ENCODE measurements at places on chromosomes 2 and 18. TPM values are rescaled to one million over a fixed set of nuclear protein-coding genes. Genes with fewer than 3 reads are reported as not detected.
A peak's percentile ranks its signal among the peaks of the same experiment; 100 is the strongest.

Gene GPBAR1
- 3.0 TPM for total RNA-seq

Gene VWC2L
- total RNA-seq, result not detected

Gene ZNF892
- 1.9 TPM for total RNA-seq

Gene COL4A4
- 2.0 TPM for total RNA-seq

Gene PDE1A
- total RNA-seq, result 4.0 TPM

Gene ZAP70
- total RNA-seq, result 2.9 TPM

Gene NTSR2
- total RNA-seq, result not detected

Gene COL5A2
- total RNA-seq, result 8.0 TPM

Gene SERPINB13
- total RNA-seq, result not detected

Gene GYPC
- 20.5 TPM for total RNA-seq

Gene INSIG2
- total RNA-seq, result 20.6 TPM

DNA sequence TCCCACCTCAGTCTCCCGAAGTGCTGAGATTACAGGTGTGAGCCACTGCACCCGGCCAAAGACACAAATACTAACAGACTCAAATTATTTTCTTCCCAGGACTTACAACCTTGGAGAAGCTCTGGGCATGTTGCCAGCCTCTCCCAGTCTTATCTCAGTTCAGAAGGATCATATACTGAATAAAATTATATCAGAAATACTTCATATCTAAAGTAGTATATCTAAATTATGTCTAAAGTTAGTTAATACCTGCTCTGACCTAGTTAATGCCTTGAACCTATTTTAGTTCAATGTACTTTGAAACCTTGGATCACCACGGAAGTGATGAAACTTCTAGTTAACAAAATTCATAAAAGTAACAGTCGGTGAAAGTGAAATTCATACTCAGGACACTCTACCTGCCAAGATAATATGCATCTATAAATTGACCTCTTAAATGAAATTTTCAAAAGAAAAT is 34.4 kb upstream of the CYBRD1 start:
- peak; percentile 75 for DNase-seq

DNA sequence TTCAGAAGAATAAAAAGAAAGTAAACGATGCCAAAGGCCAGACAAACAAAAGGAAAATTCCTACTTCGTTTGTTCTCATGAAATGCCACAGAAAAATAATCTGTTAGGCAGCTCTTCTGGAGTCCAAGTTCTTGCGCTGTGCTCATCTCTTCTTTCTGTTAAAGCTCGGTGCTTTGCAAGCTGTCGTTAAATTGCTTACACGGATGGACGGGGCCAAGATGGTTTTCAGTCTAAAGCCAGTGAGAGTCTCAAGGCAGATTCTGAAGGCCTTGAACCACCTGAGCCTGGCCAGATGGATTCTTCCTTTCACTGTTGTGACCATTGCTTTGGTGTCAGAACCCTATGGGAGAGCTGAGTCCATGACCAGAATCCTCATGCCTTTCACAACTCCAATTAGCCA is 97.6 kb upstream of the RMDN2 start:
- DNase-seq, result no peak

- DNase-seq, result peak; percentile 18
Observed at GRCh38 chr18:26103579-26103978, 13.2 kb upstream of the SS18 start.

GRCh38 chr18:45324495-45325113 is 290.7 kb upstream of the SLC14A2 start:
- peak; percentile 5 for DNase-seq

DNA sequence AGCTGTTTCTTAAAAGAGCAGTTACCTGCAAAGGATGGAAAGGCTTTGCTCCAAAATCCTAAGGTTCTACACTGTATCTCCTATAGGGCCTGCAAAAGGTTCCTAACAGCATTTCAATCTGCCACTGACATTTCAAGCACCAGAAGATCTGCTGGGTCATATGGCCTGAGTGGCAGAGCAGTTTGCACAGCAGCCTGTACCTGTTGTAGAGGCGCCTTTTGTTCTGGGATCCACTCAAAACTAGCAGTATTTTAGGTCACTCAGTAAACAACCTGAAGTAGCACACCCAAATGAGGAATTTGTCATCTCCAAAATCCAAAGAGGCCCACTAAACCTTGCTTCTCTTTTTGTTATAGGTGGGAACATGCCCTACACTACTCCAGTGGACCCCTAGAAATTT is 6.2 kb downstream of the FAM210A start:
- DNase-seq, result no peak

GRCh38 chr2:10444463-10444862 is 3.7 kb downstream of the ODC1 start:
- no peak for DNase-seq

- DNase-seq, result no peak
Observed at GRCh38 chr2:169637620-169638019, 53.5 kb downstream of the PPIG start.

DNA sequence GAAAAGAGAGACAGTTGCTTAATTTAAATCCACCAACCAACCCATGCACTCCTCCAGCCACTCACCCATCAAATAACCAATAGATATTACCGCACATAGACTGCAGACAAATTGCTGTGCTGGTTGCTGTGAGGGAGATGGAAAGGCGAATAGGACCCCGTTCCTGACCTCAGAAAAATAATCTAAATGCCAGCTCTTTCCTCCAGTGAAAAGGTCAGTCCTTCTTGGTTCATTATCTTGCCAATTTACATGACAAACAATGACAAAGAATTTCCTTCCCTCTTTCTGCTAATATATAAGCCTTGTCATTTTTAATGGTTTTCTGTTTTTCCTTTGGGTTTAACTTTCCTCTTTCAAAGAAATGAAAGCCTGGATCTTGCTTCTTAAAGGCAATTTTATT is 61.6 kb downstream of the MEP1B start:
- DNase-seq, result no peak

GRCh38 chr2:217142649-217143266 is 282.9 kb upstream of the TNP1 start:
- no peak for DNase-seq

- no peak for DNase-seq
Observed at GRCh38 chr18:4581966-4582365, 126.9 kb upstream of the DLGAP1 start.

- DNase-seq, result no peak
Observed at GRCh38 chr18:38115201-38115600, 549.6 kb upstream of the CELF4 start.

GRCh38 chr18:59814891-59815290 is 84.9 kb upstream of the PMAIP1 start:
- DNase-seq, result no peak

GRCh38 chr2:66541646-66542045 is 106.7 kb downstream of the MEIS1 start:
- DNase-seq, result no peak

GRCh38 chr2:195470622-195471021 is 186.4 kb upstream of the SLC39A10 start:
- DNase-seq, result no peak

DNA sequence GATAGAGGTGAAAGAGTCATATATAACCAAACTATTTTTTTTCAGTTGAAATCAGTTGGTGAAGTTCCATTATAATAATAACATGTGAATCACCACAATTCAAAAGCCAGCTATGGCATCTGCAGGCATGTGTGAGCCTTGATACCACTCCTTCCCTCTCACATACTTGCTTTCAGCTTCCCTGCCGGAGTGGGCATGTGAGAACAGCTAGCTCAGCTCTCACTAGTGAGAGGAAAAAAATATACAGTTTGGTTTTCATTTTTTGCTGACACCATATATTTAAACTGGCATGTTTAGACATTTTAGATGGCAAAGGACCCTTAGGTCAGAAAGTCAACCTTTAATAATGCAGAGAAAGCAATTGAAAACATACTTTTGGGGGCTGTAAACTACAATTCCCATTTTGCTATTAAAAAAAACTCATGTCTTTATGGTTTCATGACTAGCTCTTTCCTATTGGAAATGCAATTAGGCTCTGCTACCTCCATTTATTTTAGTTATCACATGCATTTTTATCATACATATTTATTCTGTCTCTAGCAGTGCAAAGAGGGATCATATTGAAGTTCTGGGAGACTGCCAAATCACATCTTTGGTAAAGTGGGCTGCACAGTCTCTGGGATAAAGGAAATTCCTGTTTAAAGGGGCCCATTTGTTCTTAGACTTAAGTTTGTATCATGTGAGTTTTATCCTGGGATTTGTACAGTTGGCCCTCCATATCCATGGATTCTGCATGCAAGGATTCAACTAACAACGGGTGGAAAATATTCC is 33.2 kb upstream of the SLC40A1 start:
- DNase-seq, result no peak

- DNase-seq, result no peak
Observed at GRCh38 chr2:195632856-195633572, 24.0 kb upstream of the SLC39A10 start.

DNA sequence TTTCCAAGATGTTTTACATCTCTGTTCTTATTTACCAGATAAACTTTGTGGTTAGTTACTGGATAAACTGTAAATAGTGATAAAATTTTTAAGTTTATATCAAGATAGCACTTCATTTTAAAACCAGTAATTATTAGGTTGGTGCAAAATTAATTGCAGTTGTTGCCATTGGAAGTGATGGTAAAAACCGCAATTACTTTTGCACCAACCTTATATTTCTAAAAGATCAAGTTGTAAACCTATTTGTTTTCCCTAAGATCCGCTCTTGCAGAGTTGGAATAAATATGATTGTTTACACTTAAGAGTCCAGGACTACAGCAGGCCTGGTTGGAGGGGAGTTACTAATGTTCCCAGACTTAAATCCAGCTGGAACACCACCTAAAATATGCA is 479 bp upstream of the AOX1 start:
- no peak for DNase-seq

DNA sequence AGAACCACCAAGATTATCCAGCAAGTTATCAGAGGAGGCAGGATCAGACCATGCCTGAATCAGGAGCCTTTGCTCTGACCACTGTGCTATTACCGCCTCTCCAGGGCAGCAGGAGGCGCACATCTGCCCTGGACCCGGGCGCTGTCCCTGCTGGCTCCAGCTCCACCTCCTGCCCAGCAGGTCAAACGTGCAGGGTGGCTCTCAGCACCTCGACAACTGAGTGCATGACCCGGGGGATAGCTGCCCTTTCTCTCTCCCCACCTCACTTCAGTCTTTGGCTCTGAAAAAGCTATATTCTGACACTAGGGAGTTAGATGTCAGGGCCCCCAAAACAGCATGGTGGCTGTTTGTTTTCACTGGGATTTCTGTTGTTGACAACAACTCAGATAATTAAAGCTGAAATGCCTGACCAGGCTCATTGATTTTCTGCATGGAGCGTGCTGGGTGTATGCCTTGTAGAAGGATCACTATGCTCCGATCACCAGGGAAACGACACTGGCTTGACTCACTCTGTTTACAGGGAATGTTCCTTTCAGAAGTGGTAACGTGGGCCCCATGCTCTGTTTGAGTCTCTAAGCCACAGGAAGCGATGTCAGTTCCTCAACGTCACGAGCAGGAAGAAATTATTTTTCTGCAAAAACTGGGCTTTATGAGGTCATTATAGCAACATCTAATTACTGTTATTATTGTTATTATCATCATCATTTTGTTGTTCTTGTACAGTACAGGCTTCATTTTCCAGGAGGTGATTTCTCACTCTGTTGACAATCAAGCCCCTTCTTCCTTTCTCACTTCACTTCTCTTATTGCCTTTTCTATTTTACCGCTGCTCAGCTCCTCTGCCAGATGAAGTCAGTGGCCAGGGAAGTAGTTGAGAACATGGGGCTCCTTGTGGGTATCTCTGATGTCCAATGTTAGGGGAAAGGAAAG is 125.6 kb downstream of the PLB1 start:
- peak; percentile 75 for DNase-seq

DNA sequence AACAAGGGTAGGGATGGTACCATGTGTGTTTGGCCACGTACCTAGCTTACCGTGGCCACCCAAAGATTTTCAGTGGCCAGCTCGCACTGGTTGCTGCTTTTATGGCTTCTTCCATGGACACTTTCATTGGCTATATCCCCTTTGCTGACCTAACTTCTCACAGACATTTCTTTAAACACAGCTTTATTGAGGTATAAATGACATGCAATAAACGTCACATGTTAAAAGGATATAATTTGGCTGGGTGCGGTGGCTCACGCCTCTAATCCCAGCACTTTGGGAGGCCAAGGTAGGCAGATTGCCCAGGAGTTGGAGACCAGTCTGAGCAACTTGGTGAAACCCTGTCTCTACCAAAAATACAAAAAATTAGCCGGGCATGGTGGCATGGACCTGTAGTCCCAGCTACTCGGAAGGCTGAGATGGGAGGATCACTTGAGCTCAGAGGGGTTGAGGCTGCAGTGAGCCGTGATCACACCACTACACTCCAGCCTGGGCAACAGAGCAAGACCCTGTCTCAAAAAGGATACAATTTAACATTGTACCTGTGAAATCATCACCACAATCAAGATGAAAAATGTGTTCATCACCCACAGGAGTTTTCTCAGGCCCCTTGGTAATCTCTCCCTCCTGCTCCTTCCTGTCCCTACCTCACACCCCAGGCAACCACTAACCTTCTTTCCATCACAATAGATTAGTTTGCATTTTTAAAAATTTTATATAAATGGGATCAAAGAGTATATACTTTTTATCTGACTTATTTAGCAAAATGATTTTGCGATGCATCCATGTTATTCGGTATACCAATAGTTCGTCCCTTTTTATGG is 127.8 kb upstream of the PPP1CB start:
- peak; percentile 70 for DNase-seq

- DNase-seq, result no peak
Observed at GRCh38 chr2:168255866-168256265, 8.5 kb upstream of the STK39 start.

DNA sequence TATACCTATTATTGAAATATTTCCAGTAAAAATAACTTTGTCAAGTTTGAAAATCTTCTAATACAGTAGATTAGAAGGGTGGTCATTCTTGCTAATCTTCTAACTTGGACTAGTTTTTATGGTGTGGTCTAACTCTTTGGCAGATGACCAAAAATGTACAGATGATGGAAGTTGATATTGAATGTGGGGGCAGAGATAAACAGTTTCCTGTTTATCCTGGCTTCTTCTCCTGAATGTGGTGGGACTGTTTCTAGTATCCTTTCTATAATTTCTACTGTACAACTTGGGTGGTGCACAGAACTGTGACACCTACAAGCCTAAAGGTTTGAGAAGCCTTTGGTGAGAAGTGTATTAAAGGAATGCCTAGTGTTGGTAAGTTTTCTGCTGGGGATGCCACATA is 178.7 kb downstream of the PDE11A start:
- DNase-seq, result no peak

DNA sequence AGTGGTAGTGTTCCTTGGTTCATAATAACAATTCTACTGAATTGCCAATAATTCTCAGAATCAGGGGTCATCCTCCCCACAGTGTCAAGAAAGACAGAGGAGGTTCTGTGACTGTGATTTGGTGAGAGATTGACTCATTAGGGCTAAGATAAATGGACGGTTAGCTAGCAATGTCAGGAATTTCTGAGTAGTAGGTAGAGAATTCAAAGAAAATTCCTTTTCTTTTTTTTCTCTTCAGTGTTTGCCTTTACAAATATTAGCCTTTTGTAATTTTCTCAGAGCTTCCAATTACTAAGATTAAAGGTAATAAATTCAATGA is 16.8 kb upstream of the CRIM1 start:
- no peak for DNase-seq

GRCh38 chr2:195600778-195601177 is 56.2 kb upstream of the SLC39A10 start:
- no peak for DNase-seq

- DNase-seq, result no peak
Observed at GRCh38 chr2:8248623-8248957, 433.3 kb upstream of the ID2 start.

All from left colon (tissue), 2 donors.